ENCODE measurements at places on chromosomes 11 and 22.

GRCh38 chr11:8766043-8766987 is 83.7 kb downstream of the RPL27A start:
- no peak for DNase-seq

DNA sequence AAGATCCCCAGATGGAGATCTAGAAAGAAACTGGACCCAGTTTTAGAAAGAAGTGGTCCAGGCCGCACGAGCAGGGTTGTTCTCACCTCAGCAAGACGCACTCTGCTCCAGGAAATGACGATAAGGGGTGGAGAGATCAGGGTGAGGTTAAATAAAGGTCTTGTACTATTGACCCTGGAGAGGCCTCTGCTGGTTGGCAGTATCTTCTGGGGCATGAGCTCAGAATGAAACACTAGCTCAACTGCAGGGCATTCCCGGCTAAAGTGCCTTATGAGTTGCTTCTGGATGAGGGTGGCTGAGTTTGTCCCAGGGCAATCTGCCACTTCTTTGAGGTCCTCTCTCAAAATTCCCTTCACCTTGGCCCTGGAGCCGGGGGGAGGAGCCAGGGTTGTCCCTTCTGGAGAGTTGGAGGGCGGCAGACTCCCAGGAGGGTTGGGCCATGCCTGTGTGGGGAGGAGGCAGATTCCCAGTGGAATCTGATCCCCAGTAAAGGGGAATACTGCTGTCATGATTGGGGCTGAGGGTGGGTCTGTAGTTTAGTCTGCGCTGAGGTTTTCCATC is 10.9 kb downstream of the USP2 start:
- no peak for DNase-seq

DNA sequence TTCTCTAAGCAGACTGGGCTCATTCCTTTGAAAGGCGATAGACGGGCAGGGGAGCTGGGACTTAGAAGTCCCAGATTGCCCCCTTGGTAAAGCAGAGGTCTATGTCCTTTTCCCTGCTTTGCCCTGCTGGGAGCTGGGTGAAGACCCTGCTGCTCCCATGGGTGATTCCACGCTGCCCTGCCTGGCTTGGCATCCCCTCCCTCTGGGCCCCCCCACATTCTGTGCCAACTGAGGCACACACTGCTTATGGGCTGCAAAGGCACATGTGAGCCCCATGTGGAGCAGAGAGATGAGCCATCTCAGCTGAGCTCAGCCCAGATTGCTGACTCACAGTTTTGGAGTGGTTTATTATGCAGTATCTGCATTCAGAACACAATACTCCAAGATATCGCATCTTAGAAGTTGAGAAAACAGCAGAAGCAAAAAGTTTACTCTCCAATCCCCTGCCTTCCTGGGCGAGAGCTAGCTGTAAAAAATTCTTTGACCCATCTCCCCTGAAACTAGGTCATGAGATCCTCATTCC is 127.2 kb downstream of the ST3GAL4 start:
- DNase-seq, result no peak

- no peak for DNase-seq
These were observed 3.2 kb downstream of the CD6 start for GRCh38 chr11:60974726-60975125.

Data from kidney epithelial cell (primary cell).